ENCODE measurements at places on chromosomes 3 and 15.

GRCh38 chr3:68997887-68998286 is 15.6 kb downstream of the EOGT start:
- DNase-seq: no peak

DNA sequence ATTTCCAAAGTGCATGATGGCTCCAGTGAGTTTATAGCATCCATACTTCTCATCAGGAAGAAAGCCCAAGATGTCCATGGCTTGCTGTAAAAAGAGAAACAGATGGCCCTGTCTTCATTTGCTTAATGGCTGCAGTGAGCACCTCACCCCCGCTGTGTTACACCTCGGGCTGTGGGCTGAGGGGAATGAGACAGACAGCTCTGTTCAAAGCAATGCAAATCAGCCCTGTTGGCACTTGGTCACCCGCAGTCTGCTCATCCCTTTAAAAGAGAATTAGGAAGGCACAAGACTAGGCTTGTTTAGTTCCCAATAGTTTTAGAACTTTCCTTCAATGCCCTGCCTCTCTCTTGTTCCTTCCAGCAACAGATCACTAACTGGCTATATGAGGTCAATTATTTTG is 25.2 kb downstream of the MYH15 start:
- no peak for DNase-seq

GRCh38 chr15:51750792-51751696 is at the start of gene TMOD2:
TSS of gene TMOD2 (plus strand) at chr15:51751597. CDS start at chr15:51766442, 14,845 bp downstream.
- peak; percentile 72 for DNase-seq

GRCh38 chr3:21524133-21524532 is 226.9 kb downstream of the ZNF385D start:
- no peak for DNase-seq

DNA sequence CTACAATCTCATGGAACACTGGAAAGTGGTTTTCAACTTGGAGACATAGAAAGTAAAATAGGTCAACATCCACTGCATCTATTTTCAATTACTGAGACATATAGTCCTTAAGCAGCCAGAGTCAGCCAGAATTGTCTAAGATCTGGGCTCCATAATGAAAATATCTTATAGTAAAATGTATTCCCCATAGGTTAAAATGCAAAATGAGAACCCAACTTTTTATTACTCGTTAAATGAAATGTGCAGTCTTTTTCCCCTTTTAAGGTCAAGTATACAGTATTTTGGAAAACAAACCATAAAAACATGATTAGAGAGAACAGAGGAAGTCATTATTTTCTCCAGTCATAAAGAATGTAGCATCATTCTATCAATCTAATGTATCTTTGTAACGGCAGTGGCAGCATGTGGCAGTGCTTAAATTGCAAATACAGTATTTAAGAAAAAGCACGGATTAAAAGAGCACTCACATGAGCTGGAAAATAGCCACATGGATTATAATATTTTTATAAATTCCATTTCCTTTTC is 64.4 kb upstream of the CPB1 start:
- DNase-seq: no peak

DNA sequence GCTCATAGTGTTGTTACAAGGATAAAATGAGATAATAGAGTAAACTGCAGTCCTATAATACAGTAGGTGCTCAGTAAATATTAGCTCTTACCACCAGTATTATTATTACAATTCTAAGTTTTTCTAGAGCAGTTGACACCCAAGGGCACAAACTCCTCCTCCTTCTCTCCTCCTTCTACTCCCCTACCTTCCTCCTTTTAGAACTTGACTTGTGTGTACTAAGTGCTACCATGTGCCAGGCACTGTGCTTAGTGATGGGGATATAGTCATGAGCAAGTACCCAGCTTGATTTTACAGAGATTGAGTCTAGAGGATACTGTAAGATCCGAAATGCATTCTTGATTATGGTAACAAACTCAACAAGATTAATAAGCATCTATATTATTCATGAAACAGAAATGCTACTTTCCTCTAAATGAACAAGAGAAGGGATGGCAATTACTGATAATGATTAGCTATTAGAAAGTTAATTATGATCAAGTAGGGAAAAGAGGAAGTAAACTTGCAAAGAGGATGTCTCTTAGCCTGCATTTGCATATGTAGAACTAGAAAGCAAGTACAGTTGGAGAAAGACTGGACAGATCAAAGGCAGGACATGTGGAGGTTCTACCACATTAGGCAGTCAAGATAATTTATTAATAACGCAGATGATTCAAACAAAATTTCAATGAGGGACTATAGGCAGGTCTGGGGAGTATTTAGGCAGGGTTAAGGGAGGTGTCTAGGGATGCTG is 72.3 kb downstream of the CLDN11 start:
- DNase-seq: no peak

DNA sequence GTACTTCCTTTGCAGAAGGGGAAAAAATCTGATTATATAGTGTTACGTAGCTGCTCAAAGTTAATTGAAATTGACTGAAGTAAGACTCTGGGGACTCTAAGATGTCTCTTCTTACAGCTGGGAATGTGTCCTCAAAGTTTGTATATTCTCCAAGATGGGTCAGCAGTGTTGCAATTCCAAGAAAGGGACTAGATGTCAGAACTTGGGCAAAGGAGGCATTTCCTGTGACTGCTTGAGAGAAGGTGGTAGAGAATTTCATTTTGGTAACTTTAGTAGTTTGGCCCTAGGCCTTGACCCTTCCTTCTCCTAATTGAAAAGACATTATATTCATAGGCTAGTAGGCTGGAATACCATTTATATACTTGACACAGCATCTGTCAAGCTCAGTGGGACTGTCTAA is 33.9 kb downstream of the PTPRG start:
- DNase-seq: no peak

- no peak for DNase-seq
Measured at GRCh38 chr3:124221422-124221821, 229.5 kb upstream of the ROPN1 start.

DNA sequence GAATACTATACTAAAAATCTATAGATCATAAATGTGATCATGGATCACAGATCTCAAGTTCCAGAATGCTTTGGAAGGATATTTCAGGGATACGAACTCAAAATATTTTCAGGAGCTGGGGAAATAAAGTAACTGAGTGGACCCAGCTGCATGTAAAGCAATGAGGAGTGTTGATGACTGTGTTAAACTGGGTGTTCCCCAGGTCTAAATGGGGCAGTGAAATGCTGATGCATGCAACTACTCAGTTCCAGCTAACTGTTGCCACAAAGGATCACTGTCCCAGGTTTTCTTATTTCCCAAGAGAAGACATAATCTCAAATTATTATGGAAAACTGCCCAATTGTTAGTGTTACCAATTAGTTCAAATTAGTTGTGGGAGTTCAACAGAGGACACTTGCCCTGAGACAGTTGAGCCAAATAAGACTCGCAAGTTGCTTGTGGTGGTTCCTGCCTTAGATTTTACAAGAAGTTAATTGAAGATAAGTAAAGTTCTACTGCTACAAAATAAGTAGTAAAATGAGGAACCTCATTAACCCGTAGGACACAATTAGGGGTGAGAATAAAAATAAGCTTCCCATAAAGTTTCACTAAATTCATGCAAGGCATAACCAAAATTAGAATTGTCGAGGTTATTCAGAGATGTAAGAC is 66.3 kb upstream of the IL12A start:
- DNase-seq: no peak

DNA sequence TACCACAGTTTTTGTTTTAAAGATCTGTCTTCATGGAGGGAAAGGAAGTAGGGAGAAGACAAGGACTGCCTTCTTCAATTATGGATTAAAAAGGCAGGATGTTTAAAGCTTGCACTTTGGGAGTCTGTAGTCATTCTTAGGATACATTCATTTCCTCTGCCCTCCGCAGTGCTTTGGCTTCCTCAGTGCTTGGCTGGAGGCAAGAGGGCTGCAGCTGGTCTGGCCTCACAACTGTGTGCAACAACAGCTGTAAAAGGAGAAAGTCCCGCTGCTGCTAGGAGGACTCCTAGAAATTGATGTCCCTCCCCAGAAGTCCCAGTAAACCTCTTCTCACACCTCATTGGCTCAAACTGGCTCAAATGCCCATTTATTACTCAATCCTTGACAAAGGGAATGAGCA is 54.4 kb upstream of the PPP2R3A start:
- no peak for DNase-seq

- no peak for DNase-seq
Measured at GRCh38 chr3:52237657-52238172, 1.2 kb downstream of the TWF2 start.

- DNase-seq: no peak
Measured at GRCh38 chr15:92818651-92819277, 81.4 kb upstream of the CHD2 start.

DNA sequence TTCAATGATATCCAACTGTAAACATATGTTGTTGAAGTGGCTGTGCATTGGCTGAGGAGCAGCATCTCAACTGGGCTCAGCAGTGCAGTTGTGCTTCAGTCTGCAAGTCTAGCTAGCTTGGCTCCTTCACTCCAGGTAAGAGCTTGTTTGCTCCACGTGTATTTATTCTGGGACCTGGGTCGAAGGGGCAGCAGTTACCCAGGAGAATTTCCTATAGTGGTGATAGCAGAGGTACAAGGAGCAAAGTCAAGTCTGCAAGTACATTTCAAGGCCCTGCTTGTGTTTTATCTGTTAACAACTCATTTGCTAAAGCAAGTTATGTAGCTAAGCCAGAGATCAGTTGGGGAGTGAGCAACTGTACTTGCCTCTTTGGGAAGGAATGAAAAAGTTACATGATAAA is 286.2 kb upstream of the UMPS start:
- DNase-seq: no peak

DNA sequence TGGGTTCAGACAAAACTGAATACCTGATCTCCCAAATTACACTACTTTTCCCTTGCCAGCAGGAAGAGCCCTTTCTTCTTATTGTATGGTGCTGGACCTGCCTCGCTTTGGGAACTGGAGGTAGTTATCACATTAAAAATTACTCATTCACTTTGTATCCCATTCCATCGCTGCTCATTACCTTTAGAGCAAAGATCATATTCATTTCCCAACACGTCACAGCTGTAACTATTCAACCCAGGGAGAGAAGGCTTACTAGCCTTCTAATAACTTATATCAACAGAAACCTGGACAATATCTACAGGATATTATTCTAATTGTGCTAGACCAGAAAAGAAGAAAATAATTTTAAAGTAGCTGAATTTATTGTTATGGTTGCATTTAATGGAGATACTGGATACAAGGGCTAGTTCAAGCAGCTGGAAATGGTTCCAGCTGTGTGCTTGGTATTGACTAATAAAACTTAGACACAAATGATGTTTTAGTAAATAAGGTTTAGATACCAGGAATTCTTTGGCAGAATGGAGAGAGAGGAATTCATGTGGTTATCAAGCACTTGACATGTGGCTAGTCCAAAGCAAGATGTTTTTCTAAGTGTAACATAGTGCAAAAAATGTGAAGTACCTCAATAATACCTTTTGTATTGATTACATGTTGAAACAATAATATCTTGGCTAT is 656.3 kb downstream of the ROBO1 start:
- DNase-seq: no peak

DNA sequence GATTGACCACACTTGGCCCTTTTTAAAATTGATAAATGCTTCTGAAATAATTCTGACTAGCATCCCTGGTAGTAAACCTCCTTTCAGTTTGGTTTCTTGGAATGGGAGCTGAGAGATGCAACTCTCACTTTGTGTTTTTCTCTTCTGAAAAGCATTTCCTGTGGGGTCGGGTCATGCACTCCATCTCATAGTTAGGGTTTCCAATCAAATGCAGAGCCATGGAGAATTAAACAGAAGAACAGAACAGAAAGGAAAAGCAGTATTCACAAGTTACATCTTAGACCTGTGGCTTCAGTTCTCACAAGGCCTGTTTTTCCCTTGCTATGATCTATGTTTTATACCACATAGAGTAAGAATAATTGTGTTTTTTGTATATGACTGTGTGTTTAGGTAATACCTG is 39.7 kb downstream of the SENP2 start:
- no peak for DNase-seq

DNA sequence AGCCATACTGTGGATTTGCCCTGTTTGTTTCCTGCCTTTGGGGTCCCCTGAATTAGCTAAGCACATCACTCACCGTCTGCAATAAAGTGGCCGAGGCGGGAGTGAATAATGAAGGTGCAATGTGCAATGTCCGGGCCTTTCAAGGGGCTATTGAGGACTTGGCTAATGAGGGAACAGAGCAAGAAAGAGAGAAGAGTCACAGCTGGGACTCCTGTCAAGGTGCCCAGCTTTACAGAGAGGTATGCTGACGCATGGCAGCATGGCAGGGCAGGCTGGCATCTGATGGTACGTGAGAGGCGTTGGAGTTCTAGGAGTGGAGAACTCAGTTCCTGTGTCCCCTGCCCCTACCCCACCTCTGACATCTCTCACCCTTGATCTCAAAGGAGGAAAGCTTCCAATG is 13.8 kb upstream of the ATP2B2 start:
- DNase-seq: no peak

DNA sequence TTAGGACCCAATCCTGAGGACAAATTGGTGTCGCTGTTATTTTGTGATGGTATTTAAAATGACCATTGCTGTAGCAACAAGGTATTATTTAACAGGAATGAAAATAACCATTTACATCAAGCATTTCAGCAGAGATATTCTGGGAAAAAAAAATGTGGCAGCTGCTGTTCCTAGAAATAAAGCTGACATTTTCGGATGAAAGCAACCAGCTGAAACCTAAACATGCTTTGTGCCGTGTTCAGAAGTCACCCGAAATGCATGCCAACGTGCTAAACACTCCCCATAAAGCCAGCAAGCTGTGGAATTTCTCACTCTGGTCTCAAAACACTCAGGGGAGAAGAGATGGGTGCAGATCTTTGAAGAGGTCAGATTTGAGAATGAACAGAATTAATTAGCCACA is 31.5 kb upstream of the TAFA4 start:
- no peak for DNase-seq

DNA sequence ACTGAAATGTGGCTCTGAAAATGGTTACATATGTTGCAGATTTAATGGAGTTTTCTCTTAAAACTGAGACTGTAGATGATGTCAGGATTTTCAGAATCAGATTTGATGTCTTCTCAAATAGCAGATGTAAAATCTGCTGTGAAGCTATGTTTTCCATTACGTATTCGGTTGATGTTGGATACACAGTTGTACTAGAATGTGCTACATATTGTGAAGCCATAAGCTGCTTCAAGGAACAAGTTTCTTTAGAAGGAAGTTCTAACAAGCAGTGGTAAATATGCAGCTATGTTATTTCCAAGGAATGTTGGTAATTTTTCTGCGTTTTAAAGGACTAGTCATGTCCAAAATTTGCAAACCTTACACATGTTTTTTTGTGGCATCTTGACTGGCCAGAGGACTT is 197.7 kb downstream of the RBMS3 start:
- DNase-seq: no peak

DNA sequence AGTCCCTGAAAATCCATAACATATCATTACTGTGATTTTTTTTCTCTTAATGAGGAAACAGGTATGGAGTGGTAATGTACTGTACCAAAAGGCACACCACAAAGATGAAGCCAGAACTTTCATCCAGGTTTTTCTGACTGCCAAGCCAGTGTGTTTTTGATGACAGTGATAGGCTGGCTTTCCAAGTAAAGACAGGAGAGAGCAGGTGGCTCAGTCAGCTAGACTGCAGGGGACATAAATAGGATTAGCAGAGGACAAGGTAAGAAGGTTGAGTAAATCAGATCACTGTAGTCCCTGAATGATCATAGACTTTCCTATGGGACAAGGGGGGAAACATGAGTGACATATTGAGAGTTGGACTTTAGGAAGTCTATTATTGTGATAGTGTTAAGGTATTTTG is 127.9 kb downstream of the GADL1 start:
- no peak for DNase-seq

GRCh38 chr3:108117241-108117775 is 26.5 kb upstream of the CD47 start:
- no peak for DNase-seq

- DNase-seq: no peak
Measured at GRCh38 chr3:126699011-126699410, 5.0 kb upstream of the CHCHD6 start.
